ENCODE measurements at places on chromosomes 1 and 21.

DNA sequence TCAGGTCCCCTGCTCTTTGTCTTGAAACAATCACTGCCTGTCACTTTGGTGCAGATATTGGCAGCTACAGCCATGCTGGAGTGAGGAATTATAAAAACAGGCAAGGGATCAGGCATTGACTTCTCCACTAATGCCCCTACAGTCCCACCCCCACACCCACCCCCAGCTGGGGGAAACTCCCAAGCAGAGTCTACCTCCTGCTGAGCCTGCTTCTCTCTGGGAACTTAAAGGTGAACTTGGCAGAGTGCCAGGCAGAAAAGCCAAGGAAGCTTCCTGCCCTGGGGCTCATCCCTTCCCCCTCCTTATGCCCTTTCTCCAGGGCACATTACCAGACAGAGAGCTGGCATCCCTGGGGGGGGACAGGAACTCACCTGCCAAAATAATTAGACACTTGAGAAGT is 6.7 kb downstream of the NCMAP start:
- no peak for DNase-seq

DNA sequence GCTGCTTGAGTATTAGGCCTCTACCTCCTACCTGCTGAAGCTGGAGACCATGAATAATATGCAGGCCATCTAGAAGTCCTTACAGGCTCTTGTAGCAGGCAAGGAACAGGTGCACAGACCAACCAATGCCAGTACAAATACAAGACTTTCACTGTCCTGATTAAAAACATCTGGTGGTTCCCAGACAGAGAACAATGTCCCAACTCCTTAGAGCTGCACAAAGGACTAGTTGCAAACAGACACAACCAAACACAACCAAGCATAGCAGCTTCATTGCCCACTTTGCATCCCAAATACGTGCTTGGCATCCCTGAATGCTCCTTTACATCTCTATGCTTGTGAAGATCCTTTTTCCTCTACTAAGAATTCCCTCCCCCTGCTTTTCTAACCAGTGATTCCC is 98.1 kb upstream of the CXADR start:
- no peak for DNase-seq

DNA sequence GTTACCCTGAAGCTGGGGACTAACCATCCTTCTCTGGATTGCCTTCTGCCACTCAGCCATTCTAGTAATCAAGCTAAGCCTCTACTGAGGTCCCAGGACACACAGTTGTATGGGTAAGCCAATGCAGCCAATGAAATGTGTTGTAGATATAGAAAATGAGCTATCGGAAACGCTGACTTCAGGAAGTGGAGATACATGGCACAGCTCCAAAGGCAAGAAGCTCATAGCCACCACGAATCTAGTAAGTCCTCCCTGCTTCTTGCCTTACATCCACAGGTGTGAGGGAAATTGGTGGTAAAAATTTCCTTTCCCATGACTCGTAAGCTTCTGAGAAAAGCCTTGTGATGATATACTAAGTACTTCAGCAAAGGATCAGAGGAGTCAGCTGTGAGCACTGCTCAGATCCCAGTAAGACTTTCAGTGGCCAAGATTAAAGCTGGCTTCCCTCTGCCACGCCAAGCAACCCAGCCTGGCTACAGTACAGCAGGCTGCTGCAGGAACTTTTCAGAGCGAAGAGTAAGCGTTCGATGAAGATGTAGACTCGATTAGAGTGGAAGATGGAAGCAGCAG is 117.7 kb downstream of the SIM2 start:
- DNase-seq, result peak; percentile 25

- peak; percentile 96 for DNase-seq
These were observed 41.6 kb upstream of the QSOX1 start for GRCh38 chr1:180112984-180113647.

- no peak for DNase-seq
These were observed 20.1 kb downstream of the HSD3B2 start for GRCh38 chr1:119435052-119435451.

- no peak for DNase-seq
These were observed 56.8 kb upstream of the HNRNPU start for GRCh38 chr1:244920911-244921761.

GRCh38 chr1:2492091-2492490 is 16.0 kb downstream of the PLCH2 start:
- DNase-seq, result no peak

GRCh38 chr21:45405271-45405818 is 380 bp downstream of the COL18A1 start:
- no peak for DNase-seq

- DNase-seq, result no peak
These were observed 87.9 kb downstream of the ZZZ3 start for GRCh38 chr1:77594366-77595112.

DNA sequence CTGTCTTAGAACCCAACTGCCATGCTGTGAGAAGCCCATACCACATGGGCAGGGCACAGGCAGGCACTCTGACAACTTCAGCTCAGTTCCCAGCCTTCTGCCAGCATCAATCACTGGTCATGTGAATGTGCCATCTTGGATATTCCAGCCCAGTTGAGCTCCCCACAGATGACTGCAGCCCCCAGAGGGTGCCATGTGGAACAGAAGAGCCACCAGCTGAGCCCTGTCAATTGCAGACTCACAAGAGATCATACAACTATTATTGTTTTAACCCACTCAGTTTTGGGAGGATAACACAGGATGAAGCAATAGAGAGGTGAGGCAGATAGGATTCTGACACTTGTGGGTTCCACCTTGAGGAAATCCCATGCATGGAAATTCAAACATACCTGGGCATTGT is 78.4 kb upstream of the ZBTB40 start:
- DNase-seq, result no peak

DNA sequence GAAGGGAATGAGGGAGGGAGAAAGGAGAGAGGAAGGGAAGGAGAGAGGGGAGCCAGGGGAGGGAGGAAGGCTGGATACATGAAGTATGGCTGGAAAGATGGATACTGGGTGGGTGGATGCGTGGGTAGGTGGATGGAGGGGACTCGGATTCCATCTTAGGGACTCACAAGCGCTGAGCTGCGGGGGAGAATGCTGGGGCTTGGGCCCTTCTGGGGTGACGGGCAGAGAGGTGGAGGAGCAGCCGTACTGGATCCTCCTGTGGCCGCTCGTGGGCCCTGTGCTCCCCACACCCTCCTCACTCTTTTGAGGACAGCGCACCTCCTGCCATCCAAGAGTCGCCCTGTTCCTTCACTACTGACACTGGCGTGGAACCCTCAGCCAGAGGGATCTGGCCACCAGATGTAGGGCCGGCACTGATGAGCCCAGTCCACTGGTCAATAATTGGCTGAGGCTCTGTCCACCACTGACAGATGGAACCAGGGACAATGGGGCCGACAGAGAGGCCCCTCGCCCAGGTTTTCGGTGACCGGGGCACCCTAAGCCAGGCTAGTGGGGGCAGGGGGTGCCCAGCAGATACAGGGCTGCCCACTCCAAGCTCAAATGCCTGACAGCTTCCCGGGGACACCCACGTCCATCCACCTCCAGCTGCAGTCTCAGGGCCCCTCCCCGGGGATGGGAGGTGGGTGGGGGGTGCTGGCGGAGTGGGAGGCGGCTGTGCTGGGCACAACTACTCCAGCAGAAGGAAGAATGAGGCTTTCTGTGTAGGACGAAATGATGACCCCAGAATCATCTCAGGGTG is 4.4 kb upstream of the ACTRT2 start:
- DNase-seq, result no peak

DNA sequence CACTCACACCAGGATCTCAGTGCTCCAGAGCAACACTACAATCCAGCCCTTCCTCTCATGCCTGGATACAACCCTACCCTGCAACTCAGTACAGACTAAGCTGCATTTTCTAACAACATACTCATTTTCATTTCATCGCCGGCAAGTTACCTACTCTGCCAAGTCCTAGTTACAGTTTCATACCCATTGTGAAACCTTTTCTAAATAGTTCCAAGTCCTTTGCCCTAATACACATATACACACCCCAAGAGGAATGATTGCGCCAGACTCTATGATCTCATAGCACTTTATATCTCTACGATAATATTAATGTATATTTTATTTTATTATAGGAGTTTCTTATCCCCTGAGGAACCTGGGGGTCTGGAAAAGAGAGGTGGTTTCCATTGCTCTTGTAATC is 122.4 kb downstream of the LMX1A start:
- DNase-seq, result no peak

- peak; percentile 92 for DNase-seq
These were observed 11.1 kb downstream of the ATP6V1G3 start for GRCh38 chr1:198529414-198529813.

GRCh38 chr1:34713443-34713842 is 41.4 kb upstream of the GJB5 start:
- DNase-seq, result no peak

DNA sequence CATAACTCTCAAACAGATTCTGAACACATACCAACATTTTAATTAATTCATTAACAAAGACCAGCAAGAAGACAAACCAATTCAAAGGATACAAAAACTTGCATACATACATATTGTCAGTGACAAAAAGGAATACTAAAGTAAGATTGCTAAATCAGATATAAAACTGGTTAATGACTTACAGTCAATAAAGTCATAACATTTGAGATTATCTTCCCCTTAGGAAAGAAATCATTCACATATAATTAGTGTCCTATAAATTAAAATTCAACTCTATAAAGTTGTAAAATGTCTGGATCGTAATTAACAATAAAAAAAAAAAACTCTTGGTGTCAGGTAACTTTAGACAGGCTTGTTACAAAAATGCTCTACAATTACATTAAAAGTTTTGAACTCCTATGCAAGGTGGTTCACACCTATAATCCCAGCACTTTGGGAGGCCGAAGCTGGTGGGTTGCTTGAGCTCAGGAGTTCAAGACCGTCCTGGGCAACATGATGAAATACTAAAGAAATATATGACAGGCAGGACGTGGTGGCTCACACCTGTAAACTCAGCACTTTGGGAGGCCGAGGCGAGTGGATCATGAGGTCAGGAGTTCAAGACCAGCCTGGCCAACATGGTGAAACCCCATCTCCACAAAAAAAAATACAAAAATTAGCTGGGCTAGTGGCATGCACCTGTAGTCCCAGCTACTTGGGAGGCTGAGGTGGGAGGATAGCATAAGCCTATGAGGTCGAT is 17.7 kb upstream of the RAB3B start:
- no peak for DNase-seq

DNA sequence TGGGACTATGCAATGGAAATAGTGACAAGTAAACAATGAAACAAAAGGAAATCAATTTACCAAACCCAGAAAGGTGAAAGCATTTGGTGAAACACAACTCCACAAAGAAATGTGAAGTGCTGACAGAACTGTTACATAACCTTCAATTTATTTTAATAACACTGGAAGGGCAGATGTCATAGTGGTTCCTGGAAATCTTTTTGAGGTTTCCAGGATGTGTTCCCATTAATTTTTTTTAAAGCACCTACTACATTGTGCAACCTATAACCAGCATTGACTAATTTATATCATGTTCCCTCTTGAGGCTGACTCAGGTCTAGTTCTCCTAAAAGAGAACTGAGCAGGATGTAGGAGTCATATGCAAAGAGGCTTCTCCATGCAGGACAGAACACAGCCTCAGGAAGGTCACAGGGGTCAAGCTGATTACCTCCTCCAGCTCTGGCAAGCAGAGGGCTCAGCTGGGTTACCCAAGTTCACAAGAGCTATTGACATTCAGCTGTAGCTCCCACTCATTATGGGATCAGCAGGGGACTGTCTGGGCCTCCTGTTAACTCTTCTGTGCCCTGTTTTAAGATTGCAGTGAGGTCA is 157.1 kb upstream of the NRIP1 start:
- no peak for DNase-seq

GRCh38 chr21:39350094-39351005 is 1.5 kb upstream of the HMGN1 start:
- DNase-seq, result peak; percentile 58

GRCh38 chr1:175720023-175720422 is 23.4 kb downstream of the TNR start:
- no peak for DNase-seq

- no peak for DNase-seq
These were observed 30.2 kb upstream of the CITED4 start for GRCh38 chr1:40892354-40892753.

- no peak for DNase-seq
These were observed 552 bp downstream of the GPATCH4 start for GRCh38 chr1:156600733-156601121.

DNA sequence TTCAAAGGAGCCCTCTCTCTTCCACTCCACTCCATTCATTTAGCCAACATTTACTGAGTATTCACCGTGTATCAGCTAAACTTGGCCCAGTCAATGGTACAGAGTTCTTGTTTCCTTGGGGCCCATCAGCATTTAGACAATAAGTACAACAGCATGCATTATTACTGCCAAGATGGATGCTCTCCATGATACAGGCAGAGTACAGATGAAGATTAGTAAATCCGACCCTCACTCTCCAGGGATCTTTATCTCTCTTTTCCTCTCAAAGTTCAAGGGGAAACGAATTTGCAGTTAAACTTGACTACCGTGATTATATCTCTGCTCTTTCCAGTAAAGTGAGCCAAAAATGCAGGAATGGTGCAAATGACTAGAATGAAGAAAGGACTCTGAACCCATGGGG is 184.6 kb upstream of the DUSP10 start:
- no peak for DNase-seq

DNA sequence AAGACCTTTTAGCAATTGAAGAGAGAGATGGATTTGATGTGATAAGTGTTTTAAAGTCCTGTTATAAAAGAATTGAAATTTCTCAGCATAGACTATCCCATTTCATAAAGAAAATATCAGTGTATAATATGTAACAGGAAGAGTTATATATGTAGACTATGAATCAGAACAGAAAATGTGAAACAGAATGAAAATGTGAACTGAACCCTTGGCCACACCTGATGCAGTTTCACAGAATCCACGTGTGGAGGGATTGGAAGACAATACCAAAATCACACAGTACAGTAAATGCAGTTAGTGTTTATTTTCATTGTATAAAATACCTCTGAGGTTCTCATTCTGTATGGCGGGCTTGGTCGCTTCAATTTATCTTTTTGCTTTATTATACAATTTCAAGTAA is 9.9 kb upstream of the SLAMF1 start:
- DNase-seq, result no peak

DNA sequence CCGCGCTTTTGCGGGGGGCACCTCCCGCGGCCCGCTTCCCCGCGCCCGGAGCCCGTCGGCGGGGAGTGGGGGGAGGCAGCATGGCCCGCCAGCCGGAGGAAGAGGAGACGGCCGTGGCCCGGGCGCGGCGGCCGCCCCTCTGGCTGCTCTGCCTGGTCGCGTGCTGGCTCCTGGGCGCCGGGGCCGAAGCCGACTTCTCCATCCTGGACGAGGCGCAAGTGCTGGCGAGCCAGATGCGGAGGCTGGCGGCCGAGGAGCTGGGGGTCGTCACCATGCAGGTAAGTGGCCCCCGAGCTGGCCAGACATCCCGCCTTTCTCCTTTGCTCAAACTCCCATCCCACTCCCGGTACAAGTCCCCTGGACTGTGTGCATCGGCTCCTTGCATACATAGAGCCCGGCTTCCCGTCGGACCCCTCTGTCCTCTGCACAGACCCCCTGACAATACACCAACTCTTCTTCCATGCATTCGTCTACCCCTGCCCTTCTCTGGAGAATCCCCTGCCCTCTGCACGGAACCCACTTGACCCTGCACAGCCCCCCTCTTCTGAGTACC is 812 bp downstream of the CACHD1 start:
- DNase-seq, result peak; percentile 43

GRCh38 chr1:63068626-63069025 is 253.7 kb upstream of the FOXD3 start:
- DNase-seq, result no peak

- DNase-seq, result no peak
These were observed 390.7 kb downstream of the NPHP4 start for GRCh38 chr1:5601516-5601915.

GRCh38 chr1:233695901-233696300 is 82.0 kb downstream of the KCNK1 start:
- DNase-seq, result no peak

Data from lung (tissue), 17 donors.